NCI-H1105 treated with DMSO at 0.1 percent for 48 hours (cell line): ENCODE measurements at places on chromosomes 11 and 22.

DNA sequence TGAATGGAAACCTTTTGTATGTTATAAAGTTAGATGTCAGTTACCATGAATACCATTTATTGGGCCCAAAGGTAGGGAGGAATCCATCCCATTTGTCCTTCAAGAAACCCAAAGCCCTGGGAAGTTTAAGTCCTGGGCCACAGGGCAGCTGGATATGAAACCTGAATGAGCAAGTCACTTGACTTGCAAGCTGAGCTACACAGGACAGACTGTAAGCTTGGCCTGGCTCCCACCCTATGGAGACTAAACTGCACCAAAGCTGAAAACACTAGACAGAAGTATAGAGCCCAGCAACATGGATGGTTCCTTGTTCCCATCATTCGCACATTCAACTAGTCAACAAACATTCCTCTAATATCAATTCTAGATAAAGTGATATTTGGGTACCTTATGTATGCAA lies 71.3 kb downstream of the KCNC1 start:
- no peak for DNase-seq

DNA sequence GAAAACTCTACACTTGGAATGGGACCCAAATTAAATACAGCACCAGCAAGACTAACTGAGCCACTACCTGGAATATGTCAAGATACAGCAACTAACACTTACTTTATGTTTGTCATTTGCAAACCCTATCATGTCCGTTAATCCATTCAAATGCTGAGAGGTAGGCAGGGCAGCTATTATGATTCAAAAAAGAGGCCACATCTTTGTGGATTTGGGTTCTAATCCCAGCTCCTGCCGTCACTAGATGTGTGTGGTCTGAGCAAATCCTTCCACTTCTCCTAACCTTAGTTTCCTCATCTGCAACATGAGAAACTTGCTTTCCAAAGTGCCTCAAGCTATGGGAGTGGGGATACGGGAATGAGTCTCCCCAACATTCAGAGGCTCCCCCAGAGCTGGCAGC lies 24.2 kb downstream of the FLI1 start:
- DNase-seq, result no peak

- DNase-seq, result no peak
These were observed 190.0 kb downstream of the PGR start for GRCh38 chr11:100939571-100939970.

DNA sequence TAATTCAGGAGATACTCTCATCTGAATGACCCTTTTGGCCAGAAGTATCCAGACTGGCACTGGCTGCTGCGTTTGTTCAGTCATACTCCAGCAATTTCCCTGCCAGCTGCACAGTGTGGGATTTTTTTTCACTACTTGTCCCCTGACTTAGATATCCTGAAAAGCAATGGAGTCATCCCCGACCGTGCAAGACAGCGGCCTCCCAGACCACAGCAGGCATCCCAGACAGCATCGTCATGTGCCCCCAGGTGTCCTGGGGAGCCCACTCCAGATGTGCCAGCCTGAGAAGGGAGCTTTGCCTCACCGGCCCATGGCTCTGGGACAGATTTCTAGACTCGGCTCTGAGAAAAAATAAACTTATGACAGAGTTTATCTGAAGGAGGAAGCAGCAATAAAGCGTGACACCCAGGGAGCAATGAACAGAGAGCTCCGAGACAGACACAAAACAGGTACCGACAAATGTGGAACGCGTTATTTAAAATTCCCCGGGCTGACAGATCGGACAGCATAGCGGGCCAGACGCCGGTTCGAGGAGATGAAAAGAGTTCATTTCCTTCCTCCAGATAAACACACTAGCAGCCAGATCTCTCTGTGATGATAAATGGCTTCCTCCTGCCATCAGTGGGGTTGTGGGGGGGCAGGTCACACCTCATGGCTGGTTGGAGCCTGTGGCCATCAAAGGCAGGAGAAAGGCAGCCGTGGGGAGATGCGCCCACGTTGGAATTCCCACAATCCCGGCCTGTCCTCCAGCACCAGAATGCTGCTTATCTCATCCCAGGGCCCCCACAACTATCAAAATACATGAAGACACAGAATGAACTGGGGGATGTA lies 106.4 kb upstream of the FGF3 start:
- DNase-seq, result no peak

DNA sequence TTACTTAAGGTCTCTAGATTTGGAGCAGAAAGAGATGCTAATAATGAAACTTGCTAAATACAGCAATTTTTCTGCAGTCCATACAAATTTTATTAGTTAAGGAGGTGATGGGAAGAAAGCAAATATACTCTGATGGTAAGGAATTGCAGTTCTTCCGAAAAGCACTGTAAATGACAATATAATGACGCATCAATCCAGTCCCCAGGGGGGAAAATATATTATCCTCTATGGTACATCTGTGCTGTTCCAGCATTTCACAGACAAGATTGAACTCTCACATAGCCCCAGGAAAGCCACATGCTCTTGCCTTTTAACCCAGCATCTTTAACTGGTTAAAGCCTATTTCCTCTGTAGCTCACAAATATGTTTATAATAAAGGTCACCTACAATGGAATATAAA lies 416.6 kb upstream of the CCDC90B start:
- no peak for DNase-seq

DNA sequence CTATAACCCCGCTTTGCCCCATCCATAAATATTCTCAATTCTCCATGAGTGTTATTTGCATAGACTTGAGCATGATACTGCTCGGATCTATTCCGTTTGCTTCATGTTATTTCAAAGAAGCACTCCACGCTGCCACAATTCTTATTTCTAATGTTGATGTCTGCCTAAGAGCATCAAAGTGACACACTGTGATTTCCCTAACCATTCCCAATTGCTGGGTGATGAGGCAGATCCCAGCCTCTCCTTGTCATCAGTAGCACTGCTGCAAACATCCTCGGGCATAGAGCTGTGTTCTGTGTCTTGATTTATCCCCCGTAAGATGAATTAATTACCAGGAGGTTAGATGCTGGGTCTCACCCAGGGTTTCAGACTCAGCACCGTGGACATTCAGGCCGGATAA lies 178.3 kb upstream of the SEZ6L start:
- DNase-seq, result no peak

DNA sequence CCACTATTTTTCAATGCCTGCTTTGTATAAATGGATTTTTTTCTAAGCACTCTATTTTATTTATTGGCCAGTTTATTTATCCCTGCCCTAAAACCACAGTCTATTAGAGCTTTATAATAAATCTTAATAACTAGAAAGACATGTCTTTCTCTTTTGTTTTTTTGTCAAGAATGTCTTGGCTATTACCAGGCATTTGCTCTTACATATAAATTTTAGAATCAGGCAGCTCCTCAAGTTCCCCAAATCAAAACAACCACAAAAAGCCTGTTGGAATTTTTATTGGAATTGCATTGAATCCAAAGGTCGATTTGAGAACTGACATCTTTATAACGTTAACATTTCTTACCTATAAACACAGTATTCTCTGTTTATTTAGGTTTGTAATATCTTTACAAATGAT lies 85.8 kb upstream of the SC5D start:
- DNase-seq, result no peak

DNA sequence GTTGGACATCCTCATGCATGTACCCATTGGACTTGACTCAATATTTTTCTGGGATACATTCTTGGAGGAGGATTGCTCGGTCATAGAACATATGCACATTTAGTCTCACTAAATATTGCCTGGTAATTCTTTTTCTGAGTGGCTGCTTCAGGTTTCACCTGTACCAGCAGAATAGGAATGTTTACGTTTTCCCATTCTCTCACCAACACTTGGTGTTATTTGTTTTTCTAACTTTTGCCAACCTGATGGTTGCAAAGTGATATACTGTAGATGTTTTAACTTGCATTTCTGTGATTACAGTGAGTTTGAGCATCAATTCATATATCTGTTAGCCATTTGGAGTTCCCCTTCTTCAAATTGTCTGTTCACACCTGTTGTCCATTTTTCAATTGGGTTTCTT lies 1.3 kb upstream of the MRGPRD start:
- DNase-seq, result no peak

DNA sequence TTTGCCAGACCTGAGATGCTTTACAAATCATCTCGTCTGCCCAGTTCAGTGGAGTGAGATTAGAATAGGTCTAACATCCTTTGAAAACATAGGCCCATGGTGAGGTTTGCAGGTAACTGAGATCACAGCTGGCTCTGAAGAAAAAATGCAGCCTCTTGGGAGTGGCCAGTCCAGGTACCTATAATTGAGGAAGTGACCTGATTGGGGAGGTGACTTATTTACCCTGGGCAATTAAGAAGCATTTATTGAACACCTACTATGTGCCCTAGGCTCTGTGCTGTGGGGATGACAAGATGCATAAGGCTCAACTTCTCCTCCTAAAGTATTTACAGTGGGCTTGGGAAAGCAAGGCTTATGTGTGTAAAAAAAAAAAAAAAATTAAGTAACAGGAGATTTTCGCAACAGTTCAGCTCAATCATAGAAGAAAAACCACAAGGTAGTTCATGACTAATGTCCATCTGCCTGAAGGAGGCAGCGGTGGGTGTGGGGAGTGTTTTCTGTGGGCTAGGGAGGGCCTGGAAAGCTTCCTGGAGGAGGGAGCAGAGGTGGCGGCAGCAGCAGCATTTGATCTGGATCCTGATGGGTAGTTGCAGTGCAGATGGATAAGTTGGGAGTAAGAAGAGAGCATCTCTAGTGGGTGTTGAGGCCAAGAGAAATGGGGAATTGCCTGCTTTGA lies 16.1 kb downstream of the MICAL2 start:
- no peak for DNase-seq

DNA sequence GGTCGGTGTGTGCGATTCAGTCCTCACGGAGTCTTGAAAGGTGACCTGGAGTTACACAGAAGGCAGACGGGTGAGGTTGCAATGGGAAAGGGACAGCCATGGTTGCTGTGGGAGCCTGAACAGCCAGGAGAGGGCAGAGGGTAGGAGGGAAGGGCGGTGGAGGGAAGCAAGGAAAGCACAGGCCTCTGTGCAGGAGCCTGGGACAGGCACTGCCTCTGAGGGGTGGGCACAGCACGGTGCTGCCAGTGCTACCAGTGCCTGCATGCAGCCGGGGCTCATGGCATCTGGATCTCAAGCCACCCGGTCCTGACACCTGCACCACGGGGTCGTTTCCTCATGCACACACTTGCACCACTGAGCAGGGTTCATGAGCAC lies 401.0 kb downstream of the TBC1D22A start:
- DNase-seq, result no peak

DNA sequence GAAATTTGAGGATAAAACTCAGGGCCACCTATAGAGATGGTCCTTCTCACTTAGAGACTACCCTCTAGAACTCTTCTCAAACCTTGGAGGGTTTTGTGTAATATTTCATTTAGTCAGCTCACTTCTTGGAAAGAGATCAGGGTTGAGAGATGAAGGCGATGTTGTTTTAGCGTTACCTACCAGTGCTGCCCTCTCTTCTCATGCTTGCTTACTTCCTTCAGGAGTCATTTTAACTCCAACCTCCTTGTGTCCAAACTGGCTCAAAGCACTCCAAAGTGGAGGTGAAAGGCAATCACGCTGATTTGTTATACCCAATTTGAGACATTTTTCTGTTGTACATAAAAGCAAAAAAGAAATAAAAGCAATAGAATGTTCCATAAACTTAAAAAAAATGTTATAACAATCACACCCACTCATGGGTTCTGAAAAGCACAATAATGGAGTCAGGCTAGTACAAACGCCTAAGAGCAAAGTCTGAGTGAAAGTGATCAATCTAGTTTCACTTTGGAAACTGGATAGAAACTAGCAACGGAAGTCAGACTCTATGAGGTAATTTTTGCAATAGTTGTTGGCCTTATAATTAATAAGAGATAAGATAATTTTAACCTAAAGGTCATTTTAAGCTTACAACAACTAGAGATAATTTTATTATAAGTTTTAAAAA lies 117.1 kb downstream of the MRTFA start:
- DNase-seq, result no peak

DNA sequence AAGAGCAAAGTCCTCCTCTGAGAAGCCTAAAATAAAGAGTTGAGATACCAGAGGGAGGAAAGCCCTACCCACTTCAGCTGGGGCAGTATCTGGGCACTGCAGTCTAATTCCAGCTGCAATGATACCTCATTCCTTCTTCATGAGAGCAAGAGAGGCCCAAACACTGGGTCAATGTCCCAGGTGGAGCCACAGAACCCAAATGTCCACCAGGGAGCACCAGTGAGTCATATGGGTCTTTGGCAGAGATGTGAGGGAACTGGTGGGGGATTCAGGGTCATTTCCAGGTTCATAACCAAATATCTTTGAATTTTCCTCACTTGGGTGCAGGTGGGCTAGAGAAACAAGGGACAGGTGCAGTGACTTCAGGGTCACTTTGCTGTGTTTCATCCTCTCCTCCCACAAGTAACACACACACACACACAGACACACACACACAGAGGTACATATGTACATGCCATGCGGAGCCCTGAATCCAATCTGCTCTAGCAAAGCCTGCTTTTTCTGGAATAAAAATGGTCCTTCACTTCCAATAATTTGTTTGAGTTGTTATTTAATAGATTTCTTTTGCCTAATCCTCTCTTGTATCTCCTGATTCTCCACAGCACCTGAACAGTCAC lies 585.4 kb downstream of the SOX6 start:
- peak; percentile 33 for DNase-seq

DNA sequence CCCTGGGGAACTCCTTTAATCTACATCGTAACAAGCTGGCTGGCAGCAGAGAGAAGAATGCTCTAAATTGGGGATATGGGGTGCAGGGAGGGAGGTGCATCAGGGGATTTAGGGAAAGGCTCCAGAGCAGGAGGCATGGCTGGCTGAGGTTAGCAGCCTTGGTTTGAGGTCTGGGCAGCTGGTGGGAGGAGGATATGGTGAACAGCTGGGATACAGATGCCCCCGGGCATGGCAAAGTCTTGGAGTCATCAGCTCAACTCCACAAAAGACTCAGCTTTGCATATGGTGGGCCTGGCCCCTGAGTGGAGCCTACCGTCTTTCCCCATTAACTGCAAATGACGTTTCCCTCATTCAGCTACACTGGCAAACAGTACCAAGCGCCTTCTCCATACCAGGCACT lies 5.4 kb downstream of the FAM83F start:
- DNase-seq, result no peak

DNA sequence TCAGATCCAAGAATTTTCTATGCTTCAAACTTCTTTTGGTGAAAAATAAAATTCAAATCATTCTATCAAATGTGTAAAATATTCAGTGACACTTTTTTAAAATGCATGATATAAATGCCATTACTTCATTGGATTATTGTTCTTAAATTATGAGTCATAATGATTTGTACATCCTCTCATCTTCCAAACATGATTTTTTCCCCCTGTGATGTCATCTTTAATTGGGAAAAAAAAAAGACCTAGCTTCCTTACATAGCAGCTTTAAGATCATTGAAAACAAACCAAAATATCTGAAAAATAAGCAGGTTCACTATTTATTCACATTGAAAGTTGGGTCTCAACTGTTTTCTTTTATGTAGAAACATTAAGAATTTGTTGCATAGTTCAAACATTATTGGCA lies 1549.4 kb downstream of the LRRC4C start:
- DNase-seq, result no peak

GRCh38 chr22:46140989-46141928 lies 9.1 kb upstream of the PPARA start:
- DNase-seq, result no peak
